A549 treated with AZD2906 at 1 μM for 4 hours (cell line): ENCODE measurements at places on chromosomes 5 and 9. TPM values are rescaled to one million over a fixed set of nuclear protein-coding genes. Genes with fewer than 3 reads are reported as not detected.

The C5orf34 gene
- total RNA-seq = 3.6 to 5.4 TPM (median 4.2 TPM) in 5 replicates

The ARL14EPL gene
- total RNA-seq = 0.11 to 0.31 TPM (median 0.25 TPM) in 5 replicates

The NR6A1 gene
- 1.4 to 2.0 TPM (median 1.7 TPM) in 5 replicates for total RNA-seq

The OR13C3 gene
- not detected in 5 replicates for total RNA-seq

The GARIN3 gene
- not detected in 5 replicates for total RNA-seq
